A549 treated with RU486 at 1 μM for 4 hours (cell line): ENCODE measurements at places on chromosomes 12 and 14. TPM values are rescaled to one million over a fixed set of nuclear protein-coding genes. Genes with fewer than 3 reads are reported as not detected.

CLECL1 gene
- total RNA-seq = not detected in 5 replicates

WNT1 gene
- total RNA-seq = 0.18 TPM in 1 of 5 replicates, not detected in the others

CEBPE gene
- total RNA-seq = not detected in 5 replicates

CPNE6 gene
- not detected in 5 replicates for total RNA-seq

WDR20 gene
- total RNA-seq = 20.3 to 23.2 TPM (median 22.6 TPM) in 5 replicates

METAP2 gene
- 130 to 201 TPM (median 135 TPM) in 5 replicates for total RNA-seq
